ENCODE measurements at places on chromosomes 7 and 10. TPM values are rescaled to one million over a fixed set of nuclear protein-coding genes. Genes with fewer than 3 reads are reported as not detected.

GRCh38 chr10:29353887-29354561 lies 65.2 kb downstream of the LYZL1 start:
- DNase-seq, result no peak

DNA sequence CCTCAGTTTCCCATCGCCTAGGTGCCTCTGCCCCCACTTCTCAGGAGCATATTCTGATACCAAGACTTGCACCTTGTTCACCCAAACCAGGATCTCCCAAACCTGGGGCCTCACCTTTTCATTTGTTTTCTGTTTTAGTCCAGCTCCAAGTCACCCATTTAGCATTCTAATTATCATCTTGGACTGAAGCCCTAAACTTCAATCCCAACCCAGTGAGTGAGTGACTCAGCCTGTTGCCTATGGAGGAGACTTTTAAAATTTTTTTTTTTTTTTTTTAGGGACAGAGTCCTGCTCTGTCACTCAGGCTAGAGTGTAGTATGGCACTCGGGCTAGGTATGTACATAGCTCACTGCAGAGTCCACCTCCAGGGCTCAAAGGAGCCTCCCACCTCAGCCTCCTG lies 378.9 kb upstream of the AUTS2 start:
- DNase-seq, result no peak

GRCh38 chr10:17216217-17216900 lies 11.7 kb upstream of the VIM start:
- DNase-seq, result no peak

VPS50 gene
- 14.1 TPM for total RNA-seq

CDHR1 gene
- 0.82 TPM for total RNA-seq

OR9A2 gene
- total RNA-seq, result not detected

- DNase-seq, result no peak
These were observed 769.7 kb downstream of the TNS3 start for GRCh38 chr7:46812101-46812675.

DNA sequence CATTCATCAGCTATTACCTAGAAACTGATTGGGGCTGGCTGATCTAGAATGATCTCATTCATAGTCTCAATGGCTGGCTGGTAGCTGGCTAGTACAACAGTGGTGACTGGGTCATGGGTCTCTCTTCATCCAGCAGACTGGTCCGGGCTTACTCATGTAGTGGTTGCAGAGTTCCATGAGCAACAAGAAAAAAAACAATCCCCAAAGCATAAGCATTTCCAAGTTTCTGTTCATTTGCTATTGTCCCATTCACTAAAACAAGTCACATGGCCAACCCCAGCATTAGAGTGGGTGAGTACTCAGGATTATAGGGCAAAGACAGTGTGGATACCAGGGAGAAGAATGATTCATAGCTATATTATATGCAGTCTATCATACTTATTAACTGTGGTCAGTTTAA lies 85.2 kb upstream of the SEMA3C start:
- no peak for DNase-seq

DNA sequence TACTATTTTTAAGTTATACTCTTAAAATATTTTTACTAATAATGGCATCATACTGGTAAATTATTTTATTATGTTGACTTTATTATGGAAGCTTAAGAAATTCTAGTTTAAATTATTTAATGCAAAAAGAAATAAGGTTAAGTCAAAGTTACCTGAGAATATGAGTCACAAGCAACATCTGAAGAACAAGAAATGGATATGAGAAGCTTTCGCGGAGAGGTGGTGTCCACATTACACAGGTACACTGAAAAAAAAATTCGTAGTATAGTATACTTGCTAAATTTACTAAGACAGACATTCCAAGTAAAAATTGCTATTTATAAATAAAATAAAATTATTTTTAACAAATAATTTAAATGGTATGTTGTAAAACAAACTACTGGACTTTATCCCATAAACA lies 143.8 kb downstream of the AVL9 start:
- DNase-seq, result no peak

TMEM139 gene
- 0.51 TPM for total RNA-seq

DNA sequence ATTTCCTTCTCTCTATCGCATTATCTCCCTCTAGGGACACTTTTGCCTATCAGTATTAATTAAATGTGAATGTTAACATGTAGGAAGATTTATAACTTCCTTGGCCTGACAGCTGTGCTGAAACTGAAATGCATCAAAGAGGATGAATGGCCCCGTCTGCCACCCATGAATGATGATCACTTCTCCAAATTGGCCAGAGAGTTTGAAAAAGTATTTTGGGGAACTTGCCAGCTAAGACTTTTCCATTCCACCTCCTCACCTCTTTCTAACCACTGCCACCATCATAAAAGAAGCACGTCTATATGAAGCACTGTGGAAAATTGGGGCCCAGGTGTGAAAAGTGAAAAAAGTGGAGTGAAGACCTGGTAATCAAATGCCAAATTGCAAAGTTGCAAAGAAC lies 25.4 kb upstream of the ST8SIA6 start:
- no peak for DNase-seq

AASS gene
- total RNA-seq, result 24.1 TPM

- DNase-seq, result no peak
These were observed 2.1 kb downstream of the FKBP6 start for GRCh38 chr7:73329861-73330581.

SLC25A13 gene
- total RNA-seq, result 41.6 TPM

- no peak for DNase-seq
These were observed 48.4 kb upstream of the TRIM8 start for GRCh38 chr10:102595897-102596296.

ZNF365 gene
- 3.5 TPM for total RNA-seq

NFE2L3 gene
- total RNA-seq, result 2.0 TPM

DNA sequence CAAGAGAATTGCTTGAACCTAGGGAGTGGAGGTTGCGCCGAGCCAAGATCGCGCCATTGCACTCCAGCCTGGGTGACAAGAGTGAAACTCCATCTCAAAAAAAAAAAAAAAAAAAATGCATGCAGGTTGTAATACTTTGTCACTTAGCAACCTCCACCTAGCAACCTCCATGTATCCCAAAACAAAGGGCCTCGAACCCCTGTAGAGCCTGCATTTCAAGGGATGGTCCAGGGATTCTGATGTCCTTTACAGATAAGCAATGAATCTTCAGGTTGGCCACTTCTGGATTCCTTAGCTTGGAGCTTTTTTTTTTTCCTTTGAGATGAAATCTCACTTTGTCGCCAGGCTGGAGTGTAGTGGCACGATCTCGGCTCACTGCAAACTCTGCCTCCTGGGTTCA lies 1211.0 kb downstream of the TYW1 start:
- DNase-seq, result no peak

LRGUK gene
- total RNA-seq, result 1.3 TPM

GRCh38 chr10:70765794-70766594 lies 19.2 kb downstream of the TBATA start:
- no peak for DNase-seq

- DNase-seq, result no peak
These were observed 82.1 kb downstream of the TRIM24 start for GRCh38 chr7:138542183-138542582.

MAGI2 gene
- 27.1 TPM for total RNA-seq

GIMAP7 gene
- total RNA-seq, result 9.0 TPM

DNA sequence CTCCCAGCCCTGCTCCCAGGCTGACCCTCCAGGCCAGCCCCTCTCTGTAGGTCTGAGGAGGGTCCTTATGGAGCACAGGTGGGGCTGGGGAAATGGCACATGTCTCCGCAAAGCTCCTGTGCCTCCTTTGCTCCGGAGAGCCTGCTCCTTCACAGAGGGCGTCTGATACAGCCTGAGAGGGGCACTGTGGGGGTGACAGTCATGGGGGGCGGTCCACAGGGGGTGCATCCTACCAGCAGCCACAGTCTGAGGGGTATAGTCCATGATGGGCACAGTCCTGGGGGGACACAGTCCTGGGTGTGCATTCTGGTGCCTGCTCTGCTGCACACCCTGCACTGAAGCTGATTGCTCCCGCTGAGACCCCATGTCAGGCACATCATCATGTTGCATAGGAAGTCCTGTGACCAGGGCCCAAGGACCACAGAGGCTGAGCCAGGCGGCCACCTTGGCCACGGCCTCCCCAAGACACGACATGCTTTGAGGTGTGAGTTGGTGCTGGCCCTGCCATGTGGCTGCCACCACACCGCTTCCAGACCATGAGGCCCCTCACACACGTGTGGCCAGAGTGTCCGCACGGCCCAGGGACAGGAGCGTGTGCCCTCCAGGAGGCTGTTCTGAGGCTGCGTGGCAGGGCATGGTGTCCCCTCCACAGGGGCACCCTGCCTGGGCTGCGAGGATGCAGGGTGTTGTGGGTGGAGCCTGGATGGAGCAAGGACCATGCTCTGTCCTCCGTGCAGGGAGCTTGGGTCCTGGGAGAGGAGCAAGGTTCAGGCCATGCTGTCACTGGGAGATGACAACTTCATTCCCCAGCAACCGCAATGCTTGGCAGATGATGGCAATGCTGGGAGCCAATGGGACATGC lies 59.2 kb downstream of the PWWP2B start:
- no peak for DNase-seq

AKR1B1 gene
- 30.5 TPM for total RNA-seq

DNA sequence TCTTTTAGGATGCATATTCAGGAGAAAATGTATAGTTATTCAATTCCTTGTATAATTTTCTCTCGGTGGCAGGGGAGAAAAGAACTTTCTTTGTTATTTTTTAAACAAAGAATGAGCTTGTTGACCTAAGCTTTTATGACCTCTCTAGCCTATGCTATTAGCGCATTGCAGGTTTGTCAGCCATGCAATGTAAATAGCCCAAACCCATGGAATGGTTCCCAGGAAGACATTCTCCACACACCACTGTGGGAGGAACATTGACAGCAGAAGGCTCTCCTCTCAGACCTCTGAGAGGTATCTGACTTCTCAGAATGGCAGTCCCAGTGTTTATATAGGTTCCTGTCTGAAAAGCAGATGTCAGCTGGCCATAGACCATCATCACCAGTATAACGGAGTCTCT lies 19.6 kb upstream of the AGBL3 start:
- DNase-seq, result peak; percentile 68

DNA sequence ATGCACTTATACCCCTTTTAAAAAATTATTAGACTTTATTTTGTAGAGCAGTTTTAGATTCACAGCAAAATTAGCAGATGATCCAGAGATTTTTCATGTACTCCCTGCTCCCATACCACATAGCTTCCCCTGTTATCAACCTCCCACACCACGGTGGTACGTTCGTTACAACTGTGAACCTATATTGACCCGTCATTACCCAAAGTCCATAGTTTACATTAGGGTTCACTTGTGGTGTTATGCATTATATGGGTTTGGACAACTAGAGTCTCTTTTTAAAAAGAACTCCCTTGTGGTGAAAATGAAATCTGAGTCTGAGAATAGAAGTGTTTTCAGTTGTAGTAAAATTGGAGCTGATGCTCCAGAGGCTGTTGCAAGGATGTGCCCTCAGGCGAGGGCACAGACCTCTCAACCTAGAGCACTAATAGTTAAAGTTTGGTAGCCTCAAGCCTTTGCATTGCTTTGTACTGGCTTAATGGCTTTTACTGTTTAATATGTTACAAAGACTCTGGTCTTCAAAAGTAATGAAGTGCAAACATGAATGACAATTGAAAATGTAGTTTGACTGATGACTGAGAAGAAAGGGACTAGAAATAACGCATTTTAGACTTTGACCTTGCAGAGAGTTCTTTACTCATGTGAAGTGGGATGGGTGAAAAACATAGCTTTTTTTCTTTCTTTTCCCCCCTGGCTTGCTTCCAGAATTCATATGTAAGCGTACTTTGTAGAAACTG lies 30.6 kb upstream of the CSTF2T start:
- DNase-seq, result no peak

DNA sequence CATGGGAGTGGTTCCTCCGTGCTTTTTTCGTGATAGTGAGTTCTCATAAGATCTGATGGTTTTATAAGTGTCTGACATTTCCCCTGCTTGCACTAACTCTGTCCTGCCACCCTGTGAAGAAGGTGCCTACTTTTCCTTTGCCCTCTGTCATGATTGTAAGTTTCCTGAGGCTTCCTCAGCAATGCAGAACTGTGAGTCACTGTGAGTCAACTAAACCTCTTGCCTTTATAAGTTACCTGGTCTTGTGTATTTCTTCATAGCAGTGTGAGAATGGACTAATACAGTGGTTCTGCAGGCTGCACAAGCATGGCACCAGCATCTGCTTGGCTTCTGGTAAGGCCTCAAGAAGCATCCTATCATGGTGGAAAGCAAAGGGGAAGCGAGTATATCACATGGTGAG lies 1144.6 kb downstream of the SORCS3 start:
- DNase-seq, result no peak

GRCh38 chr7:17027143-17027788 lies 145.5 kb upstream of the AGR3 start:
- DNase-seq, result no peak

ZFAND2A gene
- total RNA-seq, result 36.3 TPM

C10orf62 gene
- total RNA-seq, result 14.0 TPM

GDF2 gene
- not detected for total RNA-seq

CALML3 gene
- total RNA-seq, result 1.6 TPM

BMPER gene
- 8.4 TPM for total RNA-seq

LRRC17 gene
- 9.8 TPM for total RNA-seq

COL17A1 gene
- total RNA-seq, result 47.6 TPM

CRYGN gene
- total RNA-seq, result not detected

TWIST1 gene
- total RNA-seq, result 1.6 TPM

GRCh38 chr7:26865094-26865388 lies 651 bp upstream of the SKAP2 start:
- no peak for DNase-seq

IFIT1 gene
- total RNA-seq, result 17.4 TPM

DNA sequence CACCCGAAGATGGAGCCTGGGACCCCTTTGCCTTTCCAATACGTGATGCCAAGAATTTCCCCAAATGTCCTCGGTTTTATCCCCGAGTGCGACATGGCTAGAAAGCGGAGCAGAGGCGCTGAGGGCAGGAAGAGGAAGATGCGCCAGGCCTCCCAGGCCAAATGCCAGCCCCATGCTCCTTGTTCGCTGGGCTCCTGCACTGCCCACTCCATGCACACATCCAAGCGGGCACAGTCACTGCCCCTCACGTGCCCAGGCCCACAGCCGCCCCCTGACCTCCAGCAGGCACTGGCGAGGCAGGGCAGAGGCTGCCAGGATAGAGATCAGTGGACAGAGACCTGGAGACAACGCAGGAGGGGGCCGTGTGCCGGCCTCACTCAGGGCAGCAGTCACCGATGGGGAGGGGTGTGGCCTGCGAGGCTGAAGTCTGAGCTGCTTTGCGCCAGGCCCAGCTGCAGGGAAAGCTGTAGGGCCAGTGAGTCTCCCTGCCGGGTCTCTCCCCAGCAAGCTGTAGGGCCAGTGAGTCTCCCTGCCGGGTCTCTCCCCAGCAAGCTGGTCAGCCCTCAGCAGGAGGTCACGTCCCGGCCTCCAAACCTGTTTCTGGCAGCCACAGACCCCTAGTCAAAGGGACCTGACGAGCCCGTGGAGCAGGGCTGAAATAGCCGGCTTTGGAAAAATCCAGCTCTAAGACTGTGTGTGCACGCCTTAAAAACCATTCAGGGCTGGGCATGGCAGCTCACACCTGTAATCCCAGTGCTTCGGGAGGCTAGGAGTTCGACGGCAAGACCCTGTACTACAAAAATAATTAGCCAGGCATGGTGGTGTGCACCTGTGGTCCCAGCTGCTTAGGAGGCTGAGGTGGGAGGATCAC lies 100.6 kb upstream of the DIP2C start:
- no peak for DNase-seq

GRCh38 chr7:106430103-106430502 lies 145.3 kb upstream of the NAMPT start:
- no peak for DNase-seq
